ENCODE measurements at places on chromosomes 2 and 18. TPM values are rescaled to one million over a fixed set of nuclear protein-coding genes. Genes with fewer than 3 reads are reported as not detected.

DNA sequence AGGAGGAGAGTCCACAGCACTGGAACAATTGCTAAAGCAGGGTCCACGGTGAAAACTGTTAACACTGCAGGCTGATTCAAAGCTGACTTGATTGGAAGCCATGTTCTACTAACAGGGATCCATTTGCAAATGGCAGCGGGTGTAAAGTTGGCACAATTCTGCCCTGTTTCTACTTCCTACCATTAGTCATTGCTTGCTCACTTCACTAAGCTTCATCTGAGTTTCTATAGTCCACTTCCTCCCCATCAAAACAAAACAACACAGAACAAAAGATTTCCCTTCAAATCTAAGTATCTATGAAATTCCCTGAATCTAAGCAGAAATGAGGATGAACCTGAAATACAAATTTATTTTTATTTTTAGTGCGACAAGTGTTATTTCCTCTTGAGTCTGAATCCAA, 187.4 kb upstream of the SOX11 start:
- H3K27ac ChIP-seq, result no peak overlapping the region
- H3K36me3 ChIP-seq, result no peaks in the 10 kb centered on the region
- H3K4me1 ChIP-seq, result no peaks in the 10 kb centered on the region

DNA sequence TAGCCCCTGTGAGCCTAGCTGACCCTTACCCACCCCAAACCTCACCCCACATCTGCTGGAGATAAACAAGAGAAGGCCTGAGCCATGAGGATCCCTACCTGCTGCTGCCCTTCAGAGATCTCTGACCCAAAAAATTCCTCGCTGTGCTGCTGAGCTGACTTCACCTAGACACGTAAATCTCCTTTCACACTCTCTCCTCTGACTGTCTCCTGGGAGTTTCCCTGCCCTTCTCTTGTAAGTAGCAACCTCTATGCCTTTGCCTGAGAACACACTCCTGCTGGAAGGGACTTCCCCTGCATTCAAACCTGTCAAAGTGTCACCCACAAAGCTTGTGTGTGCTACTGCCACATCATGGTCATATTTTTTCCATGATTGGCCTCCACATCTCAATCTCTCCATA, 134.2 kb upstream of the NOL4 start:
- no peak overlapping the region for H3K4me3 ChIP-seq
- H3K27me3 ChIP-seq, result no peaks in the 10 kb centered on the region
- no peak overlapping the region for H3K27ac ChIP-seq
- H3K4me1 ChIP-seq, result no peaks in the 10 kb centered on the region
- DNase-seq, result no peak
- no peaks in the 10 kb centered on the region for H3K36me3 ChIP-seq

DNA sequence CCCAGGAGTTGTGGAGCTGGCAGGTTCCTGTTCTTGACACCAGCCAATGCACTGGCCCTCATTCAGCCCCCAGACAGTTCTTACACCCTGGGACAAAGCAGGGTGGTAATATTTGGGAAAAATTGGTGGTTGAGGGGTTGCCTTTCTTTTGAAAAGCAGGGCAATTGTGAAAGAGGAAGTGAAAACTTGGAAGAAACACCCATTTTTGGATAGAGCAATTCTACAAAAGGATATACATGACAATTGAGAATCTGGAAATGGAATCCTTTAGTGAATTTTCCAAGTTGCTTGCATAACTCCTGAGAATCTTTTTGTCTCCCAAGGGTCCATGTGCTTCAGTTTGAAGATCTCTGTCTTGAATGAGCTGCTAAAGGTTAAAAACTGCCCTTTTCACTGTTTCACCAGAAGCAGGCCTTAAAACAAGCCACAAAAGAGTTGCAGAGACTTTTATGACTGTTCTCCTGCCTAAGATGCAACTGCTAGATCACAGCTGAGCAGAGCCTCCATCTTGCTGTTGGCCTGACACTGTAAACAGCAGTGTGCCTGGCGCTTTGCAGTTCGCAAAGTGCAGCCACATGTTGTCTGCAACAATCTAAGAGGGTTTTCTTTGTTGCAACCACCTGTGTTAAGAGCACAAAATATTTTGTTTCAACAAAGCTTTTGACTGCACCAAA, 11.8 kb downstream of the COL4A4 start:
- no peaks in the 10 kb centered on the region for H3K4me1 ChIP-seq
- H3K27me3 ChIP-seq, result no peaks in the 10 kb centered on the region
- no peak for DNase-seq
- H3K27ac ChIP-seq, result no peak overlapping the region
- H3K36me3 ChIP-seq, result no peaks in the 10 kb centered on the region
- H3K4me3 ChIP-seq, result no peak overlapping the region

GRCh38 chr2:8877894-8878293, 40.5 kb upstream of the KIDINS220 start:
- H3K27me3 ChIP-seq, result no peaks in the 10 kb centered on the region
- no peaks in the 10 kb centered on the region for H3K36me3 ChIP-seq
- no peak overlapping the region for H3K27ac ChIP-seq

- no peak overlapping the region for H3K4me3 ChIP-seq
- no peak overlapping the region for H3K27ac ChIP-seq
- no peaks in the 10 kb centered on the region for H3K27me3 ChIP-seq
- no peaks in the 10 kb centered on the region for H3K36me3 ChIP-seq
These were observed 1296.7 kb downstream of the SUCLG1 start for GRCh38 chr2:83162421-83162820.

GRCh38 chr2:189534854-189535832, 45.4 kb downstream of the SLC40A1 start:
- H3K27ac ChIP-seq, result no peak overlapping the region
- H3K36me3 ChIP-seq, result no peaks in the 10 kb centered on the region
- no peak for DNase-seq
- H3K4me3 ChIP-seq, result no peak overlapping the region
- H3K4me1 ChIP-seq, result no peaks in the 10 kb centered on the region

DNA sequence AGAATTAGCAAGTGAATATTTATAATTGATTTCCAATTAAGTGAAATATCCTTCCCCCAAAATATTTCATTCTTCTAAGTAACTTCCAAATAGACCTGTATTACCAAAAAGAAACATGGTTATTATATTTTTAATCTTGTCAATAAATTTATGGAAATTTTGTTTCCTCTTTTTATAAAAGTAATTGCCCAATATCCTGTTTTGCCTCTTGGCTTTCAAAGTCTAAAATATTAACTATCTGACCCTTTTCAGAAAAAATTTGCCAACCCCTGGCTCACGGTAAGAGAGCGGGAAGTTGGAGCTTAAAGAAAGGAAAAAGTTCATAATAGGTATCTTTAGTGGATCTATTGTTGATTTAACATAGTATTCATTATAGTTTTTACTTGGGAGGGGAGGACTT, 20.4 kb upstream of the SANBR start:
- H3K27me3 ChIP-seq, result no peaks in the 10 kb centered on the region
- no peaks in the 10 kb centered on the region for H3K36me3 ChIP-seq
- no peak for DNase-seq
- no peak overlapping the region for H3K4me3 ChIP-seq

GRCh38 chr2:234437642-234438304, 59.1 kb downstream of the ARL4C start:
- no peaks in the 10 kb centered on the region for H3K27me3 ChIP-seq
- H3K36me3 ChIP-seq, result no peaks in the 10 kb centered on the region
- peaks cover 11% of the 10 kb centered on the region for H3K4me1 ChIP-seq
- H3K4me3 ChIP-seq, result no peak overlapping the region

Gene IL1RN
- not detected for total RNA-seq

Gene C2orf92
- total RNA-seq, result 4.2 TPM

Gene TFCP2L1
- total RNA-seq, result not detected

Gene GALR1
- total RNA-seq, result not detected

Gene SERTAD2
- 12.0 TPM for total RNA-seq

Gene LYG1
- total RNA-seq, result 0.35 TPM

Gene FOXD4L1
- 0.18 TPM for total RNA-seq
